ENCODE measurements at places on chromosomes 2 and 18.

- no peak for DNase-seq
Measured at GRCh38 chr2:23021311-23022120, 363.5 kb upstream of the KLHL29 start.

DNA sequence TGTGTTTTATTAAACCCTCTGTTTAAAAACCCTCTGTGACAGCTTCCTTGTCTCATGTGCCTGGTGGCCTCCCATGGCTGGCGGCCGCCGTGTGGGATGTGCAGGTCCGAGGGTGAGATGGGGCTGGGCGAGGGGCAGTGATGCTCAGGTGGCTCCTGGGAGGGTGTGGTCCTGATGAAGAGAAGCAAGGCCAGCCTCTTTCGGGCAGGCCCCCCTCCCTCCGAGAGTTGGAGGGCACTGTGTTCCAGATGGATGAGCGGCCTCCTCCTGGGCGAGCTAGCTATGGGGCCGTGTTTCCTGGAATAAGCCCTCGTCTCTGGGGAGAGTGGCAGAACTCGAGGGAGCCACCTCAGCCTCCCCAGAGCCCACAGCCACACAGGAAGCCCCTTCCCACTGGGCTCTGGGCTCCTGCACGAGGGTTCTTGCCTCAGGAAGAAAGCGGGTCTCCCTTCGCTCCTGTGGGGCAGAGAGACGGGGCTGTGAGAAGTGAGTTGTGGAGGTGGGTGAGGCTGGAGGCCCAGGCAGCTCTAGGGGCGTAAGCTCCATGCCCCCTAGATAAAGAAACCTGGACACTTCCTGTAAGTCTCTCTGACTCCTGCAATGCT is 72.1 kb downstream of the ASB1 start:
- DNase-seq = no peak

DNA sequence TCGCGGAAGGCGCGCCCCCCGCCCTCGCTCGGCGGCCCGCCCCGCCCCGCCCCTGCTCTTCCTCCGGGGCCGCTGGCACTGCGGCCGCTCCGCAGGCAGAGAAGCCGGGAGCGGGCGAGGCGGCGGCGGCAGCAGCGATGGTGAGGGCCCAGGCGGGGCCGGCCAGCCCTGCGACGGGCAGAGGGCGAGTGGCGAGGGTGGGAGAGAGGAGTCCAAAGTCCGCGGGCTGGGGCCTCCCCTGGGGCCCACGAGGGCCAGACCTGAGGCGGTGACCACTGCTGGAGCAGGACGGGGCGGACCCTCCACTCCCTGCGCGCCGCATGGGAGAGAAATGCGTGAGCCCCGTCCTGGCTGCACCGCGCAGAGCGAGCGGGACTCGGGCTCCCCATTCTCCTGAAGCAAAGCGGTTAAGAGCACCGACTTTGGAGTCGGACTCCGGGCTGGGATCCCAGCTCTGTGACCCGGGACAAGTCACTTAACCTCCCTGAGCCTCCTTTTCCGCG is at the start of gene VAMP5:
Gene VAMP5 (plus strand): TSS at position 78 of the 503 bp plus-strand sequence. CDS start 60 bp downstream, at position 138.
- DNase-seq = no peak

GRCh38 chr2:46163804-46164528 is 133.2 kb upstream of the EPAS1 start:
- DNase-seq = no peak

DNA sequence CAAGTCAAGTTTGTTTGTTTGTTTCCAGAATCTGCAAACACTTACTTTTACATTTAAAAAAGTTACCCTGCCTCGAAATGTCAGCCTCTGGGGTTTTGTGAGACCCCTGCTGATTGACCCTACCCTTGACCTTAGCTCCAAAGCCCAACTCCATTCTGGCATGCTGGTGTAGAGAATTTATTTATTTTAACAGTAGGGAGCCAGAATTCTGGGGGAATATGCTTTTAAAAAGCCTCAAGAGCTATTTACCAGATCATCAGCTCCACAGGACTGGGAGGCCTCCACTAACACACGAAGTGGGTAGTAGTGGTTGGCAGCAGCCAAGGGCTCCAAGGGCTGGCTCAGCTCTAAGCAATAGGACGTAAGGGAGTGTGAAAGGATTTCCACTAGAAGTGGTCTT is 23.2 kb upstream of the GREB1L start:
- DNase-seq = no peak

- DNase-seq = no peak
Measured at GRCh38 chr18:9690418-9691188, 17.5 kb upstream of the RAB31 start.

GRCh38 chr2:137829251-137829650 is 135.0 kb upstream of the HNMT start:
- DNase-seq = no peak

- no peak for DNase-seq
Measured at GRCh38 chr2:60383401-60384143, 169.9 kb downstream of the BCL11A start.

DNA sequence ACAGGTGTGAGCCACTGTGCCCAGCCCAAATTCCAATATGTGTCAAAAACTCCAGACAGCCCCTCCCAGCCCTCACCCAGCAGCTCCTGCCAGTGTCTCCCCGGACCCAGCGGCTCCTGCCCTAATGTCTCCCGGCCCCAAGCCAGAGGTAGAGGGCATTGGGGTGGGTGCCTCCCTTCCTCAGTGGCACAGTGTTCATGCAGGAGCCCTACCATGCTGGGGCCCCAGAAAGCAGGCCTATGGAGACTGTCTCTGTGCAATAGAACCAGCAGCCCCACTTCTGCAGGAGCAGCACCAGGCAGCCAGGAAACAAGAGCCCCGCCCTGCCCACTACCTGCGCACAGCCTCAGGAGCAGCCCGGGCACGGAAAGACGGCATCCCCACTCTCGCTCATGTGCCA is 70.4 kb downstream of the EIPR1 start:
- no peak for DNase-seq

GRCh38 chr18:10270151-10270571 is 184.3 kb upstream of the APCDD1 start:
- no peak for DNase-seq

DNA sequence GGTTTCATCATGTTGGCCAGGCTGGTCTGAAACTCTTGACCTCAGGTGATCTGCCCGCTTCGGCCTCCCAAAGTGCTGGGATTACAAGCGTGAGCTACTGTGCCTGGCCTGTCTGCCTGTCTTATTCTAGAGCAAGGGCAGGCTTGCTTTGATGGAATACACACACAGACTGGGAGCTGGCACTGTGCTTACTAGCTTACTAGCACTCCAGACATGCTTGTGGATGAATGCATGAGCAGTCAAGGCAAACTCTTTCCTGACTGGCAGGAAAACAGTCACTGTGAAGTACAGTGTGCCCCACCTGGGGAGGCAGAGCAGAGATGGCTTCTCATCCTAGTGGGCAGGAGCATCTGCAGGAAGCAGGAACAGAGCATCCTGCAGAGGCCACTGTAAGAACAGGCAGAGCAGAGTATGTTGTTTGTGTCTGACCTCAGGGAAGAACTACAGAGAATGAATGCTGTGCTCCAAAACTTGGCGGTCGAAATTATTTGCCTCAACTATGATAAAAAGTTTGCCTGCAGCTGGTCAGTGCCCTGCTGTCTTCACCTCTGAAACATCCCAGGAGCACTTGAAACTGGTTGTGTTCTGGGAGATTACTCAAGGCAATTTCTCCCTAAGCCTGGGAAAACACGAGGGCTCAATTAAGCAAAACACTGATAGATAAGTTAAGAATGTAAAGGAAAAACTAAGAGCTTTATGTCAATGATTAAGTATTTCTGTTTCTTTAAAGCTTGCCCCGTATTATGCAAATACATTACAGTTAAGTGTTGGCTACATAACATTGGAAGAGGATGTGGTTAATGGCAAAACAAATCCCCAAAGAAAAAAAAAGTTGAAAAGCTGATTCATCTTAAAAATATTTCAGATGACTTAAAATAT is 102.4 kb downstream of the VAPA start:
- DNase-seq = no peak

GRCh38 chr2:10591207-10591606 is 98.6 kb downstream of the NOL10 start:
- no peak for DNase-seq

DNA sequence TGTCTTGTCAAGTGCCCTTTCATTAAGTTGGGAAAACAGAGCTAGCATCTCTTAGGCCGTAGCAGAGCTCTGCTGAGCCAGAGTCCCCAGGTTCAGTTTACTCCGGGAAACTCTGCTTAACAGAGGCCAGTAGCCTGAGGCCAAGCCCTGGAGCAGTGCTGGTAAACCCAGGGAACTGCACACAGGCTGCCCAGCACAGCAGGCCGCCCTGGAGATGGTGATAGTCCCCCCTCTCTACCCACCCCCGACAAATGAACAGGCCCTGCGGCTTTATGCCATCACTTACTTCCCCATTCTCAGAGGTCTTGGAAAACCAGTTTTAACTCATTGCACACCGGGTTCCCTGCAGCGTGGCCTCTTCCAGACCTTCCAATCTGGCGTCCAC is 3.5 kb downstream of the CNNM4 start:
- DNase-seq = no peak

DNA sequence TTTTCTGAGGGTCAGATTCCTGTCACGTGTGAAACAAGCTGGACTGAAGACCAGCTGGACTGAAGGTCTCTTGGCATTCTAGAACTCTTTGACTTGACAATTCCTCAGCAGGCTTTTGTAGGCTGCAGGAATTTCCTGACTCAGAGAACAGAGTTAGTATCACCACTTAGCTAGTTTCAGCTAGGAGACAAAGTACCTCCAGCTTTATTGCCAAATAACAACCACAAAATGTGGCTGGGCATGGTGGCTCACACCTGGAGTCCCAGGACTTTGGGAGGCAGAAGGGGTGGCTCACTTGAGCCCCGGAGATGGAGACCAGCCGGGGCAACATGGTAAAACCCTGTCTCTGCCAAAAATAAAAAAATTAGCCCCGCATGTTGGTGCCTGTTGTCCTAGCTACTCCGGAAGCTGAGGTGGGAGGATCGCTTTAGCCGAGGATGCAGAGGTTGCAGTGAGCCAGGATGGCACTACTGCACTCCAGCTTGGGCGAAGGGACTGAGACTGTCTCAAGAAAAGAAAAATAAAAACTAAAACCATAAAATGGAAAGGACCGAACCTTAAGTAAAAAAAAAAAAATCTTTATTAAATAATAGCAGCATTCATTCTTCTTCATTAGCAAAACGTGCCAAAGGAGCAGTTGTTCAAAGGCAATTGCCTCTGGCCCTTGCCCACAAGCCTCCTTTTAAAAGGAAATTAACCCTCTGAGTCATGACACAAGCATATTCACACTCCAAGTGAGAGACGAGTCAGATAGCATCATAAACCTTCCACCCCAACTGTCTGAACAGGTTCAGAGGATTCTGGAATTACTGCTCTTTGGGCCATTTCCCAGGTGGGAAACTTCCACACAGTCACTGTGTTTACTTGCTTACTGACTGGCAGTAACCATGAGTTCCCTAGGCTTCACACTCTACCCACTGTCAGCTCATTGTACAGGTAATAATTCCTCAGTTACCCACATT is 88.9 kb downstream of the MYL12B start:
- DNase-seq = no peak
